ENCODE measurements at places on chromosomes 2 and 18.

GRCh38 chr2:6919901-6920742, 2.9 kb downstream of the RNF144A start:
- H3K27me3 ChIP-seq = no peaks in the 10 kb centered on the region
- H3K4me1 ChIP-seq = no peaks in the 10 kb centered on the region
- no peak overlapping the region for H3K4me3 ChIP-seq
- no peak overlapping the region for H3K27ac ChIP-seq
- DNase-seq = no peak
- H3K36me3 ChIP-seq = no peaks in the 10 kb centered on the region

- no peak for DNase-seq
- no peaks in the 10 kb centered on the region for H3K36me3 ChIP-seq
- H3K4me3 ChIP-seq = no peak overlapping the region
- no peak overlapping the region for H3K27ac ChIP-seq
- H3K27me3 ChIP-seq = no peaks in the 10 kb centered on the region
These were observed 19.1 kb upstream of the GPR55 start for GRCh38 chr2:230944123-230944653.

GRCh38 chr18:3655254-3656050, 205.5 kb downstream of the TGIF1 start:
- H3K36me3 ChIP-seq = no peaks in the 10 kb centered on the region
- peaks cover 11% of the 10 kb centered on the region for H3K4me1 ChIP-seq
- peak overlapping the region; percentile 16 for H3K27ac ChIP-seq
- DNase-seq = no peak
- no peak overlapping the region for H3K4me3 ChIP-seq
- no peaks in the 10 kb centered on the region for H3K27me3 ChIP-seq

GRCh38 chr2:84478867-84479266, 19.8 kb upstream of the SUCLG1 start:
- no peak overlapping the region for H3K4me3 ChIP-seq
- H3K27me3 ChIP-seq = no peaks in the 10 kb centered on the region
- DNase-seq = no peak
- no peaks in the 10 kb centered on the region for H3K36me3 ChIP-seq
- no peaks in the 10 kb centered on the region for H3K4me1 ChIP-seq
- no peak overlapping the region for H3K27ac ChIP-seq

DNA sequence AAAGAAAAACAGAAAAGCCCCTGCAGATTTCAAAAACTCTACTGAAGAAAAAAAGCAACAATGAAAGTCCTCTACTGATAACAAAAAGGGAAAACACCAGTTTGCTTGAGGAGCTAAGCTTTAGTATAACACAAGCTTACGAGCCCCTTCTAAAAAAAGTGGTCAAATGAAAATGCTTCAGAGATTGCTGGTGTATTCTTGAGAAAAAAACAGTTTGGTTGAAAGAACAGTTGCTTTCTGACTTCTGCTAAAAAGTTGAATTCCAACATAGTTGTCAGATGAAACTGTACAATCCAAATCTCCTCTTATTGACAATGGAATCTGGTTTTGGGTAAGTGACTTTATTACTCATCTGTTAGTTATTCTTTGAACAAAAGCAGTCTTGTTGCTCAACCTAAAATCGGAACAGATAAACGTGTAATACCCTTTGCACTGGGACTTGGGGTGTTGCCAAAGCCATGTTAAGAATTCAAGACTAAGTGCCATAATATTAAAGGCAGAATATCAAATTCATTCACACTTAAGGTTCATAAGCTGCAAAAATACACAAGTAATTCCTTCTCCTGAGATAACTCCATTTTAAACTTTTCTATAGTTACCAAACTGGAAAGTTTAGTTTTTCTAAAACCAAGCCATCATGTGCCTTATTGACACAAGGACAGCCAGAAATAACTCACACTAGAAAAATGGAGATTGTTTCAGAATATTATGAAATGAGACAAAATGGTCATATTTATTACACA, 45.3 kb upstream of the SPAG16 start:
- no peaks in the 10 kb centered on the region for H3K4me1 ChIP-seq
- no peaks in the 10 kb centered on the region for H3K36me3 ChIP-seq
- no peak overlapping the region for H3K27ac ChIP-seq
- H3K4me3 ChIP-seq = no peak overlapping the region

DNA sequence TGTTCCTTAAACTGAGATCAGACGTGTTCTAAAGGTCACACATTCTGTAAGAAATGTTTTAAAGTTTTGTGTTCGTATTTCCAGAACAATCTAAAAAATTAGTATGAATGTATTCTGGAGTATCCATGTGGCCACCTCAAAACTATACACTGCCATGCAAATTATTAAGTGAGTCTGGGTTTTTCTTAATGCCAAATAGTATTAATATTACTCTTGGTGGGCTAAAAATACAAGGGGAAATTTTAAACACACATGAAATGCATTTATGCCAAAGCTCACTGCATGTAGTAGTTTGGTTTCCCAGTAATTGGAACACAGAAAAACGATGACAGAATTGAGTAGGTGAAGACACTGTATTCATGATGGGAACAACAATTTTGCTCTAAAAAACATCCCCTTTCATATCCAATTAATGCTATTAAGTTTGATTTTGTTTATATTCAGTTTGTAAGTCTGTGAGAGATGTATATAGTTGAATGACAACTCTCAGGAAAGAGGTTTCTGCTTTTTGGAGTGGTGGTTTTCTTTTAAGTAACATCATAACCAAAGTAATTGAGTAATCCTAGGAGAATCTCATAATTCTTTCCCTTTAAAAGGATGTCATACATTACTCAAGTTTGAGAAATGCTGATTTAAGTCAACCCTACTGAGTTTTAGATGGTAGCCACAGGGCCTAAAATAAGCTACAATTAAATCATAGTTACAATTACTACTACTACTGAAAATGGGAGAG, 75.7 kb upstream of the CDCA7 start:
- H3K27ac ChIP-seq = no peak overlapping the region
- DNase-seq = no peak

- H3K36me3 ChIP-seq = no peaks in the 10 kb centered on the region
- no peaks in the 10 kb centered on the region for H3K27me3 ChIP-seq
- no peak for DNase-seq
These were observed 15.1 kb downstream of the MYCN start for GRCh38 chr2:15955232-15955988.

DNA sequence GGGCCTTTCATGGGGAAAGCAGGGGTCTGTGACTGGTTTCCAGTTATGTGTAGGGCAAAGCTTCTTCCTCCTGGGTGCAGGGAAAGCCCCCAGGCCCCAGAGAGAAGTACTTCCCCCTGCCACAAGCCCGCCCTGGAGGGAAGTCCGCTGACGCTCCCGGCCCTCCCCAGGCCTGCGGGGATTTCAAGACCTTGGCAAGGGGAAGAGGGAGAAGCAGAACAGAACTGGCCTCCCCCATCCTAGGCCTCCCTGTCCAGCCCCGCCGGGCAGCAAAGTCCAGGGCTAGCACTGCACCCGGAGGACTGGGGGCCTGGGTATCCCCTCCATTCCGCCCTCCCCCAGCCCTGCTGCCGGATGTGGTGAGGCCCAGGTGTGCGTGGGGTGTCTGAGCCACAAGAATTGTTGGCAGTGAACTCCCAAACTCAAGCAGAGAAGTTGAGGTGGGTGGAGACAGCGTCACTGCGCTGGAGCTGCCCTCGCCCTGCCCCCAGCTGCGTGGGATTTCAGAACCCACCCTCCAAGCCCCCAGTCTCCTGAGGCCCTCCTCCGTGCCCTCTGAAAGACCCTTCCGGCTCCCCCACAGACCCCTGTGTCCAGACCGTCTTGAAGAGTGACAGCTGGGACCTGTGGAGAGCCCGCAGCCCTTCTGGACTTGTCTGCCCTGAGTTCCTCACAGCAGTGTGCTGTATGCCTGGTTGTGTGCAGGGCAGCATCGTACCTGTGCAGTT, 1.1 kb upstream of the DUSP2 start:
- no peak for DNase-seq
- no peaks in the 10 kb centered on the region for H3K27me3 ChIP-seq
- H3K36me3 ChIP-seq = no peaks in the 10 kb centered on the region
- peak overlapping the region; percentile 57 for H3K27ac ChIP-seq

- DNase-seq = no peak
- no peak overlapping the region for H3K27ac ChIP-seq
- H3K4me1 ChIP-seq = no peaks in the 10 kb centered on the region
- no peaks in the 10 kb centered on the region for H3K27me3 ChIP-seq
These were observed 53.2 kb upstream of the SLC4A10 start for GRCh38 chr2:161571051-161571429.

DNA sequence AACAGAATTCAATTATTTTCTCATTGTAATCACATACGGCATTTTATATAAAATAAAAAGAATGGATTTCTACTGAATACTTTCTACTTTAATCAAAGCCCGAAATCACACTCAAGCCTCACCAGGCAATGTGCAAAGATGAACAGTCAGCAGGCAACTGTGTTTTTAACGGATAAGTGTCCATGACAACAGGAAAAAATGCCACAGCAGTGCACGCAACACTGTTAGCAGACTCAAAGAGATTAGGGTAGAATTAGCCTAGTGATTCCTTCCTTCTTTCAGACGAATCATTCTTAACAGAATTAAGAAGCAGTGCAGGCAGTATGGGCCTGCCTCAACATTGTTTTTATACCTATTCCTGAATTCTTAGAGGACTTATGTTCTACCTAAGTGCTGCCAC, 135.6 kb downstream of the CDH2 start:
- DNase-seq = no peak
- no peak overlapping the region for H3K4me3 ChIP-seq
- no peaks in the 10 kb centered on the region for H3K36me3 ChIP-seq
- no peaks in the 10 kb centered on the region for H3K4me1 ChIP-seq
- no peak overlapping the region for H3K27ac ChIP-seq

DNA sequence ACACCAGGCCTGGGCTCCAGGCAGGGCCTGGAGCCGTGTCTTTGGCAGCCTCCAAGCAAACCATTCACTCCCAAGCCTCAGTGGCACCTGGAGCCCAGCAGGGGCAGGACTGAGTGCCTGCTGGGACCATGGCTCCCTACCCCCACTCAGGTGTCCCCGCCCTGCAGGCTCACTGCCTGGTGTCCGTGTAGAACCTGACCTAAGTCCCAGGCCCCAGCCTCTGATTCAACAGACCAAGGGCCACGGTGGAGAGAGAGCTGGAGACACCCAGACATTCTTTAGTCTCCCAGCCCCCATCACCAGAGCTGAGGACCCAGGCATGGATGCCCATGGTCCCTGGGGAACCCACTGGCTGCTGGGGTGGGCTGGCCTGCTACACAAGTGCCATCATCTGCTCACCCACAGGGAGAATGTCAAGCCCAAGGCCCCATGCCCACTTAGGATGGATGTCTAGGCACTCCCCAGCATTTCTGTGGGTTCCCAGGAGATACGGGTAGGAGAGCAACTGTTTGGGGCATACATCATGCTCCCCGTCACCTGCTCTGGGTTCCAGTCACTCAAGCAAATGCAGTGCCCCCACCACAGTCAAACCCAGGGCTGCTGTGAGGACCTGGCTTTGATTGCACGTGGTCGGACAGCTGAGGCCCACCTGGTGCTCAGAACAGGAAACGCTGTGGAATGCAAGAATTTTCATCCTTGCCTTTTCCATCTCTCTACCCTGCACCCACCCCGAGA, 42.9 kb upstream of the ATG16L1 start:
- H3K27me3 ChIP-seq = no peaks in the 10 kb centered on the region
- no peak for DNase-seq
- no peak overlapping the region for H3K4me3 ChIP-seq
- H3K4me1 ChIP-seq = peaks cover 4% of the 10 kb centered on the region
- no peak overlapping the region for H3K27ac ChIP-seq
- H3K36me3 ChIP-seq = no peaks in the 10 kb centered on the region

- DNase-seq = no peak
- H3K4me1 ChIP-seq = no peaks in the 10 kb centered on the region
- H3K36me3 ChIP-seq = no peaks in the 10 kb centered on the region
- H3K4me3 ChIP-seq = no peak overlapping the region
- no peaks in the 10 kb centered on the region for H3K27me3 ChIP-seq
- H3K27ac ChIP-seq = no peak overlapping the region
These were observed 60.3 kb downstream of the PIAS2 start for GRCh38 chr18:46856973-46857372.

- H3K27me3 ChIP-seq = no peaks in the 10 kb centered on the region
- H3K36me3 ChIP-seq = no peaks in the 10 kb centered on the region
- peaks cover 12% of the 10 kb centered on the region for H3K4me1 ChIP-seq
- H3K4me3 ChIP-seq = peak overlapping the region; percentile 8
- peak overlapping the region; percentile 72 for H3K27ac ChIP-seq
These were observed 4.6 kb upstream of the ARID5A start for GRCh38 chr2:96531872-96532505.

DNA sequence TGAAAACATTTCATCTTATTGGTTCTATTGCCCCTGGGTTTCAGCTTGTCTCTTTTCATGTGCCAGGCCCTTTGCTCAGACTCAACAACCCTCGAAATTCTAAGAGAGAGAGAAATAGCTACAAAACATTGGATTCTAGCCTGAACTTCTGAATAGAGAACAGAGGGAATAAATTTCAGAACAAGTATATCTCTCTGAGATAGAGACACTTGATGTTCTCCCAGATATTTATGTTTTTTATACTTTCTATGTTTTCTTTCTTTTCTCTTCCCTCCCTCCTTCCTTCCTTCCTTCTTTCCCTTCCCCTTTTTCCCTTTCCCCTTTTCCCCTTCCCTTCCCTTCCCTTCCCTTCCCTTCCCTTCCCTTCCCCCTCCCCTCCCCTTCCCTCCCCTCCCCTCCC, 279.5 kb upstream of the SPRED2 start:
- no peak overlapping the region for H3K4me3 ChIP-seq
- no peak overlapping the region for H3K27ac ChIP-seq
- no peak for DNase-seq
- no peaks in the 10 kb centered on the region for H3K27me3 ChIP-seq
- no peaks in the 10 kb centered on the region for H3K4me1 ChIP-seq
- H3K36me3 ChIP-seq = no peaks in the 10 kb centered on the region

DNA sequence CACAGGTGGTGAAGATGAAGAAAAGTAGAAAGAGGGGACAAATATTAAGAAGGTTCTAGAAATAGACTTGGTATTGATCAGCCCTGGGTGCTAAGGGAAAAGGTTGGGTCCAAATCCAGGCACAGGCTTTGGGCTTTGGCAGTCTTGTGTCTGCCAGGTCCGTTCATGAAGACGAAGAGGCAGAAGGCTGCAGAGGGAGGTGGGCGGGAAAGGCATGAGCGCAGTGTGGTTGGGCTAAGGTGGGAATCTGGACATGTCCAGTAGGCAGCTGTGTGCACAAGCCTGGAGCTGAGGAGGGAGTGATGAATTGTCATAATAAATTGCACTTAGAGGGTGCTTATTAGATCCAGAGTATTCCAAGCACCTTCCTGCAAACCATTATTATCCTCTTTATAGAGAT, 105.7 kb upstream of the TEX51 start:
- no peak overlapping the region for H3K27ac ChIP-seq
- no peaks in the 10 kb centered on the region for H3K27me3 ChIP-seq
- DNase-seq = no peak
- no peaks in the 10 kb centered on the region for H3K36me3 ChIP-seq

DNA sequence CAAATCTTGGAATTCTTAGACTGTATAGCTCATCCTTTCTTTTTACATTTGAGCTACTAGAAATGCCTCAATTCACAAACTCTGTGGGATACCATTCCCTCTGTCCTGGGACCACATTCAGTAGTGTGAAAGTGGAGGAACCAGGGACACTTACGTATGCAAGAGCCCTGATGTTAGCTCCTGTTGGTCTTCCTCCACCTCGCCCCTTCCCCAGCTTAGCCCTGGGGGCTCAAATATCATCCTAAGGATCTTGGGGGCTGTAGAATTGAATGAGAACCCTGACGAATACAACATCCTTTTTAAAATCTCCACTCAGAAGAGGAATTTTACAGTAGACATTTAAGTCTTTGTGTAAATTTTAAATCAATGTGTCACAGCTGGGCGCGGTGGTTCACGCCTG, 65.2 kb upstream of the RAPH1 start:
- no peaks in the 10 kb centered on the region for H3K4me1 ChIP-seq
- no peak overlapping the region for H3K27ac ChIP-seq
- DNase-seq = no peak
